Substantia nigra (tissue), 51 donors: ENCODE measurements at places on chromosomes 1 and 21.

DNA sequence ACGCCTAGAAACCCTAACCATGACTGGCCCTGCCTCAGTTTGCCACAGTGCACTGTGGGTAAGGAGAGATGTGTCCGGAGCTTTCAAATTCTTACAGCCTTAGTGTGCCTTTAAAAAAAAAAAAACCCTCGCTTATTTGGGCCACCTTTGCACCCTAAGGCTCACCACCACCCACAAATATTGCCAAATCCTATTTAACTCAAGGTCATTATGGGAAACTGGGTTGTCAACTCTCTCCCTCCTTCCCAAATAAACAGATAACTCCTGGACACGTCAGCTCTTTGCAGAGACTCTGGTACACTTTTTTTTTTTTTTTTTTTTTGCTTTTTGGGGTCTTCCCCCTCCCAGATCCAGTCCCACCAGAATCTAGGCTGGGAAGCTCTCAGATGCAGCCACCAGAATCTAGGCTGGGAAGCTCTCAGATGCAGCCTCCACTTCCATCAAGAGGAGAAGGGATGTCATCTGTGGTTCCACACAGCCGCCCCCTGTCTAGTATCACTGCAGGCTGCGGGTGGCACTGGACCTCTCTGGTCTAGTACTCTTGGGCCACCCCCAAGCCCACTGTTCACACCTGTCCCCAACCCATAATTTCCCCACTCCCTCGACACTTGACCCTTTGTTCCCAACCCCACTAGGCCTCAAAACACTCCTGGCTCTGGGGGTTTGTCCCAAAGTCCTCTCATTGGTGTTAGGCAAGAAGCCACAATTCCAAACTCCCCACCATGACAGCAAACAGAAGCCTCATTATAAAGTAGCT is 3.4 kb downstream of the DHRS3 start:
- no peak for DNase-seq

DNA sequence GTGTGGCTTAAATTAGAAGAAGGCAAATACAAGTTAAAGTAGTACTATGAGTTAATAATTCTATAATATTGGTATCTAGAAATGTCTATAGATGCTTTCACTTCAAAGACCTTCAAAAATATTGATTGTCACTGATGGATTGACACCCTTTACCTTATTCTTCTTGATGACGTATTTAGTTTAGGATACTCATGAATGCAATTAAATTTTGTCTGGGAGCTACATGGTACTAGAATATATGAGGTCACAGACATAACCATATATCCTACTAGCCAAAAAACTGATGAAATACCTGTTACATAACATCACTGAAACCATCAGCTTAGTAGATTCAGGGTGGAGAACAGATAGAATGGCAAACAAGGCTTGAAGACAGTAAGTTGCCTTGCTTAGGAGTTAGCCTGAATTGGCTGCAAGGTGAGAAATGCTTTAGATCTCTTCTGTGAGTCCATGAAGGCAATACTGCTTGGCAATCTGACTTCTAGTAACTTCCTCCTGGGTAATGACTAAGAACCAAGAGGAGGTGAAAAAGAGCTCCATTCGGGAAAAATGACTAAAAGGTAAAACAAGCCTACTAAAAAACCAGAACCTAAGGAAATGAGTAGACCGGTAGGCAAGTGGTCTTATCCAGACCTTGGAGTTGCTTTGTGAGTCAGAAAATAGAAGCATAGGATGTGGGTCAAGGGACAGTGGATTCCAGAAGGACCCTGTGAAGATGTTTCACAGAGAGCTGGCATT is 16.9 kb upstream of the ARHGAP29 start:
- DNase-seq, result no peak

DNA sequence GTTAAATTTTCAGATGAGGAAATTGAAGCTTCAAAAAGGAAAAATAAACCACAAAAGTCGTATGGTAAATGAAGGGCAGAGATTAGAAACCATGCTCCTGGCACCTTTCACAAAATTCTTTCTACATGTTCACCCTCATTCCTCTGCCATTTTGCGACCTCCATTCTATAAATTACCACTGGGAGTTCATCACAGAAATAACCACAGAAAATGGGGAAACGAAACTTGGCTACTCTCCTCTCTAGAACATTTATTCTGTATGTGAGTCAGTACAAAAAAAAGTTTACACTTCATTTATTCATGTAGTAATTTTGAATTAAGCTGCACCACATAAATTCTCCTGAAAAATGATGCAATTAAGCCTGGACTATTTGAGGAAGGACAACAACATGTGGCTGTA is 320.9 kb upstream of the C1orf87 start:
- DNase-seq, result no peak

- no peak for DNase-seq
Measured at GRCh38 chr21:29825936-29826335, 113.9 kb downstream of the GRIK1 start.

DNA sequence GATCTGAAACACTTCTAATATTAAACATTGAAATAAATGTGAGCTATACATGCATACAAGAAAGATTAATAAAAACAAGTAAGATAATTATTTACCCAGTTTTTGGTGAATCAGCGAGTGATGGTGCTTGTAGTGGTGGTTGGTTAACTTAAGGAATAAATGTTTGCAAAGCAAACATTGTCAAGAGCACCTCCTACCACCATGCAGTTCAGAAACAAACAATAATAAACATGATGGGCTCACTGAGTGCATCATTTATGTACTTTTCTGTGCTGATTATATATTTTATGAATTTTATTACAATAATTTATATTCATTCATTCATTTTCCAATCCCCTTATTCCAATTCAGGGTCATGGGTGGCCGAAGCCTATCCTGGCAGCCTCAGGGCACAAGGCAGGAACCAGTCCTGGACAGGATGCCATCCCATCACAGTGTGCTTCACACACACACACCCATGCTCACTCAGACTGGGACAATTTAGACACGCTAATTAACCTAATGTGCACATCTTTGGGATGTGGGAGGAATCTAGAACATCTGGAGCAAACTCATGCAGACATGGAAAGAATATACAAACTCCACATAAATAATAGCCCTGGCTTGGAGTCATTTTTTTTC is 57.8 kb downstream of the ZMYM4 start:
- no peak for DNase-seq

GRCh38 chr1:183227422-183228346 is 41.6 kb downstream of the LAMC2 start:
- DNase-seq, result no peak

DNA sequence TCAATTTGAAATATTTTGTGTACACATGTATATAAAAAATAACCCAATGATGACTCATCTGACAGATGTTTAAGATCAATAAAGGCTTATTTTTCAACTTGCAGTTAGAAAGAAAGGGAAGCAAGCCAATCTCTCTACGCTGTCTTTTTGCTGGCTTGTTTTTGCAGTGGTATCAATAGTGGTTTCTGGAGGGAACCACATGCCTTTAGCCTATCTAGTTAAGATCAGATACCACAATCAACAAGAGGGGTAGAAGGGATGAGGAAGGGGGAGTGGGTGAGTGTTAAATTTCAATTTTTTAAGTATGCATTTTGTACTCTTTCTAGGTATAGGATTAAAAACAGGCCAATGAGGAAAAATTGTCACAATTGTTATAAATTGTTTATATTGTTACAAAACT is 276.2 kb downstream of the KCNH1 start:
- no peak for DNase-seq

- DNase-seq, result no peak
Measured at GRCh38 chr1:1343811-1344421, 5.3 kb downstream of the DVL1 start.

- no peak for DNase-seq
Measured at GRCh38 chr21:33940164-33940880, 24.7 kb upstream of the ATP5PO start.

- no peak for DNase-seq
Measured at GRCh38 chr1:203116091-203116820, 11.3 kb upstream of the ADORA1 start.

DNA sequence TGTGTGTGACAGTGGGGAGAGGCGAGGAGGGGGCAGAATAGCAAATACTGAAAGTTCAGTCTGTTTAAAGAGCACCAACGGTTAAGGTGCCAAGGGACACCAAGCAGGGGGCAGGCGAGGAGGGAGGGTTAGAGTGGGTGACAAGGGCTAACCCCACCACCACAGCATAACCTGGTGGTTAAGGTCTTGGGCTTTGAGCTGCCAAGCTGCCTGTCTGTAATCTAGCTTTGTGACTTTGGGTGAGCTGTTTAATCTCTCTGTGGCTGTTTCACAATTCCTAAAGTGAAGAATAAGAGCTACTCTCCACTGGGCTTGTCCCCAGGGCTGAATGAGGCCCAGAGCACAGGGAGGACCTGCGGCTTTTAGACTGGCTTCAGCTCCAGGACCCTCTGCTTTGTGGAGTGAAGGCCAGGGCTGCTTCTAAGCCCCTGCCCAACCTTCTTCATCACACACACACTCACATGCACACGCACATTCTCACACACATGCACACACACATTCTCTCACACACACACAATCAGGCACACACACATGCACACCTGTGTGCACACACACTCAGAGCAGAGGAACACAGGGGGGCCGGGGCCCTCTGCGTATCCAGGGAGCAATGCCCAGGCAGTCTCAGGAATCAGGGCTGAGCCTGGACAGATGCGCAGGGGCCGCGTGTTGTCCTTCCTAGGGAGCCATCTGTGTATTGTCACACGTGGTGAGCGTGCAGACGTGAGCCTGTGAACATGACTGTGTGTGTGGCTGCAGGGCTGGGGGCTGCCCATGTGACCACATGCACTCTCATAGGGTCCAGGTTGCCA is 101.6 kb upstream of the TARDBP start:
- DNase-seq, result no peak

DNA sequence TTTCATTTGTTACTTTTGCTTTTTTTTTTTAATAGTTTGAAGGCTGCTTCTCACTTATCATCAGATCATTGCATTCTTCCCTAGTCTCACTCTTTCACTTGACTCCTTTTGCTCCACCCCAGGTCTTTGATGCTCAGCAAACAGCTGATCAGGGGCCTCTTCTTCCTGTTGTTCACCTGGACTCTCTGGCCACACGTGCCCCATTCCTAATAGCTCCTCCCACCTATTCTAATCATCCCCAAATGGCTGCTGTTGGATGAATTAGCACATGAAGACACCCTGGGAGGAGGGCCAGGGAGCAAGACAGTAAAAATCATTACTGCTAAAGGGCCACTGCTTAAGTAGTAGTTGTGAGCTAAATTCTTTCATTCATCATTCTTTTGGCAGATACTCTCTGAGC is 119.5 kb downstream of the MAB21L3 start:
- DNase-seq, result no peak

DNA sequence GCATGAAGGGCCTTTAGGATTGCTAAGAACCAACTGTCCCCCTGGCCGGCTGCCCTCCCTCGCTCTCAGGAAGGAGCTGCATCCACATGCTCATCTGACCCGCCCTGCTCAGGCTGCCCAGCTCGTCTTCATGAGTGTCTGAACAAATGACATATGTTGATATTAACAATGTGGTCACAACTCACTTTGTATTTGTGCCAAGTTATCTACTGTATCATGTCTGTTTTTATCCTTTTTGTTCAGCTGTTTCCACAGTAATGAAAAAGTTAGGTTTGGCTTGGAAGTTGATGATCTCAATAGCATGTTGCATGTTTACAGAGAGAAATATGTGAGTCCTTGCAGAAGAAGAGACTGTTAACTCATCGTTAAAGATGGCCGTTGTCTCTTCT is 75.1 kb downstream of the PHTF1 start:
- no peak for DNase-seq

GRCh38 chr1:43851561-43852338 is 81.9 kb upstream of the ARTN start:
- no peak for DNase-seq

DNA sequence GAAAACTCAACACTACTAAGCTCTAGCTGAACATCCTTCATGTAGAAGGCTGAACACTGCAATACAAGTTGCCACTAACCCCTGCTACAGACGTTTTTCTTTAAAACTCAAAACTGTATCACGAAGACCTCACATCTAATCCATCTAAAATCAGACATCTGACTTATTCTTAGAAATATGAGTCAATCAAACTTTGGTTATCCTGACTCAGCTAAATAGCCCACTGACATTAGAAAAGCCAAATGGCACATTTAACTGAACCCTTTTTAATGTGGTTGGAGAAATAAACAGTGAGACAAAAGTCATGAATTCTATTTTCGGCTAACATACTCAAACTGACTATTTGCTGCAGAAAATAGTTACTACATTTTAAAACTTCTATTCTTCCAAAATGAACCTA is 35.6 kb downstream of the WLS start:
- DNase-seq, result no peak

DNA sequence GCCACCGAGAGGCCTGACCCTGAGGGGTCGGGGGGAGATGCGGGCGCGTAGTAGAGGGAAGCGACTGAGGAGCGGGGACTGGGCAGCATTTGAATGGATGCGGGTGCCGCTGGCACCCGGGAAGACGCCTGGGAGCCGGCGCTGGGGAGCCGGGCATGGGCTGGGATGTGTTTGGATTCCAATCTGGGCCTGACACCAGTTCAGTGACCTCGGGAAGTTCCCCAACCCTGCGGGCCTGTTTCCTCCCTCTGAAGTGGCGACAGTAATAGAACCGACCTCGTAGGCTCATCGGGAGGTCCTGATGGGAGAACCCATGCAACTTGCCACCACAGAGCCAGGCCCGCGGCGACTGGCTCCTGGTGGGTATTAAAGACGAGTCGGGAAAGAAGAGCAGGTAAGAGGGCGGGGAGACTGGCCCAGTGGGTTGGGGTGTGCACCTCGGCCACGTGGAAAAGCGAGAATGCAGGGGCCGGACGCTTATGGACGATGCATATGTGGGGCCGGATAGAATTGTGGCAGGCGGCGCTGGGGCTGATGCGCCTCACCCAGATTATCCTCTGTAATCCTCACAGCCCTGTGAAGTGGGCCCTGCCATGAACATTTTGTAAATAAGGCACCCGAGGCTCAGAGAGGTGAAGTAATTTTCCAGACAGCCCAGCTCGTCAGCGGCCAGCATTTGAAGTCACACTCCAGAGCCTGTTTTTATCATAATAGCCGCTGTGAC is 105.8 kb downstream of the SLC16A1 start:
- no peak for DNase-seq

GRCh38 chr1:43349594-43350306 is 9.0 kb upstream of the CDC20 start:
- no peak for DNase-seq

- no peak for DNase-seq
Measured at GRCh38 chr1:93604411-93604810, 77.2 kb downstream of the BCAR3 start.

DNA sequence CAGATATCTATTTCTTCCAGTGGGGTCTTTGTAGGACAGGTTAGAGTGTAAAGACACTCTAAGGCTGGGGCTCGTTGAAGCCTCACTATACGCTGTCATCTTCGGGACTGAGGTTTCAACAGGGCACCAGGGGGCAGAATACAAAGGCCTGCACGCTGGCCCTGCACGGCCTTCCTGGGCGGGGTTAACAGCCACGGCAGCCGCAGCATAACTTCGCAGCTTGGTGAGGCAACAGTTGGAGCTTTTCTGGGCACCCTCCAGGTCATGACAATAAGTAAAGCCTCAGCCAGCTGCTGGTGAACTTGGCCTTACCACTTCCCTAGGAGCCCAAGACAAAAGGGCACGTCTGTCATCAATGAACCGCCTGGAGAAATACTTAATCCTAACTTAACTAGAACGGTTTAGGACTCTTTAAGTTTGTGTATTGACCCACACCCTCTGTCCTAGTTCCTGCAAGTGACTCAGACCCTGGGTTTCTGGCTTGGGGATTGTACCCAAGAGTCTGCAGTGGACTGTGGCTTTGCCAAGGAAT is 2.3 kb upstream of the RUNX1 start:
- peak; percentile 46 for DNase-seq
